ENCODE measurements at places on chromosomes 2 and 18. TPM values are rescaled to one million over a fixed set of nuclear protein-coding genes. Genes with fewer than 3 reads are reported as not detected.
A peak's percentile ranks its signal among the peaks of the same experiment; 100 is the strongest.

DNA sequence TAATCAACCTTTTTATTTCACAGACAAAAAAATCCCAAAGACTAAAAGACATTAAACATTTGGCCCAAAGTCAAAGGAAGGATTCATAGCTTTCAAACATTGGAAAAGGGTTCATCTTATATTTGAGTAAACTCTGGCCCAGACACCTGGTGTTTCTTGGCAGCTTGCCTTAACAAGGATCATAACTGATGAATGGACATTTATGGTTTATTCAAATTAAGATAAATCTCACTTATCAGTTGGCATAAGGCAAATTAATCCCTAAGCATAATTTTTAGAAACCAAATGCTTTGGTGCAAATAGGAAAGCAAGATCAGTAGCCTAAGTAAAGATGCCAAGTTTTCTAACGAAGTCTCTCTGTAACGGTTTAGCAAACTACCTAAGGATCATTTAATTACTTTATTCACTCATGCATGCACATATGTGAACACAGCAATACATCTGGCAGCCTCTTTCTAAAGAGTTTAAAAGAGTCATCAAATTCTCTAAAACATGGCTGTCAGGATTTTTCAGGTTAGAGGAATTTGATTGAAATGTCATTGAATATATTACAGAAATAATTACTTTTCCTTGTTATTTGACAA lies 323.4 kb upstream of the RBMS1 start:
- DNase-seq = no peak

FLACC1 gene
- total RNA-seq = 0.56 TPM

LCT gene
- under 0.01 TPM for total RNA-seq

DNA sequence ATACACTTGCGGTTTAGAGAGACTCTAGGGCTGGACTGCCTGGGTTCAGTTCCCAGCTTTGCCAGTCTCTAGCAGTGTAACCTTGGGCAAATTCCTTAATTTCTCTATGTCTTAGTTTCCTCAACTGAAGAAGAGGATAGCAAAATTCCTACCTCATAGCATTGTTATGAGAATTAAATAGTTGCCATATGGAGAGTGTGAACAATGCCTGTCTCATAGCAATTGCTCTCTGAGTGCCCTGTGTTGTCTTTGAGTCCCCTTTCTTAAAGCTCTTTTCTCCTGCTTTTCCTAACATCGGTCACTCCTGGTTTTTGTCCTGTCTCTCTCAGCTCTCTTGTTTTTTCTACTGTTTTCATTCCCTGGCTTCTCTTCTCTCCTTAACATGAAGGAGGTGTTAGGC lies 116.8 kb upstream of the ALPP start:
- no peak for DNase-seq

SCN9A gene
- 135 TPM for total RNA-seq

- DNase-seq = no peak
These were observed 73.6 kb downstream of the OTX1 start for GRCh38 chr2:63124218-63124617.

DNA sequence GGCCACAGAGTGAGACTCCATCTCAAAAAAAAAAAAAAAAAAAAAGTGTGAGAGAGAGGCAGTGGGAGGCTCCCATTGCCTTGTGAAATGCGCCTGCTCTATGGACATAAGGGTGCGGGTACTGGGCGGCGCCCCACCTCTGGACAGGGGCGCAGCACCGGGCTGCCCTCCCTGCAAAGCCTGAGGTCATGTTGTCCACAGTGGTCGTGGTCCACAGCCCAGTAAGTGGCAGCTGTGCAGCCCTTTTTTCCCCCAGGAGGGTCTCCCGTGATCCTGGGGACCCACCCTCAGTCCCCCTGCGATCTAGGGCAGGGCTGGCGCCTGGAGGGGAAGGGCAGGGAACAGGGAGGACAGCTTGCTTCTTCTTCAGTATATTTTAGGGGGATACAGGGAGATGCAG lies 37.8 kb downstream of the LPIN1 start:
- DNase-seq = no peak

- DNase-seq = peak; percentile 93
These were observed 416 bp downstream of the SEH1L start for GRCh38 chr18:12948050-12948804.

All from IMR-90 (cell line).